NCI-H1436 treated with DMSO at 0.1 percent for 48 hours (cell line): ENCODE measurements at places on chromosomes 13 and 19.

GRCh38 chr13:103287659-103288058, 221.4 kb upstream of the SLC10A2 start:
- DNase-seq = no peak

- DNase-seq = no peak
These were observed 207.4 kb downstream of the COG6 start for GRCh38 chr13:39862900-39863299.

DNA sequence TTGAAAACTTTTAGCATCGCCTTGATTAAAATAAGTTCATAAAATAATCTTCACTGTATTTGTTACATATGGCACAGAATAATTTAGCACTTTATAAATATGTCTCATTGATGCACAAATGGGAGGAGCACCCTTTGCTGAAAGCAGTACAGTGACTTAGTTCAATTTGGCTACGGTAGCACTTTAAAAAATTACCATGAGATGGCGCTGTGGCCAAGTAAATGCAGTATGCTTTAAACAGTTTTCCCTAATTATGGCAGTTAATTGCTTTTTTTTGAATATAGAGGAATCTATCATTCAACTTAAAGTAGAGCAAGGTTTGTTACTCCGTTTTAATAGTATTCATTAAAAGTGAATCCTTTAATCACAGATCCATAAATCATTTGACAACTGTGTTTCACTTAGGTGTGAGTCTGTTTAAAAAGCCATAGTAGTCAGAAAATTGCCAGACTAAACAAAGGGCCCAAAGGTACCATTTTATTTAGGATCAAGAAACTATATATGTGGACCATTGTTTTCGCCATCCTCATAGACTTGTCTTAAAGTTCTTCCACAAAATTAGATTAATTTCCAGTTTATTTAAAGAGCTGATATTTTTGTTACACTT, 34.7 kb upstream of the ESD start:
- DNase-seq = no peak

DNA sequence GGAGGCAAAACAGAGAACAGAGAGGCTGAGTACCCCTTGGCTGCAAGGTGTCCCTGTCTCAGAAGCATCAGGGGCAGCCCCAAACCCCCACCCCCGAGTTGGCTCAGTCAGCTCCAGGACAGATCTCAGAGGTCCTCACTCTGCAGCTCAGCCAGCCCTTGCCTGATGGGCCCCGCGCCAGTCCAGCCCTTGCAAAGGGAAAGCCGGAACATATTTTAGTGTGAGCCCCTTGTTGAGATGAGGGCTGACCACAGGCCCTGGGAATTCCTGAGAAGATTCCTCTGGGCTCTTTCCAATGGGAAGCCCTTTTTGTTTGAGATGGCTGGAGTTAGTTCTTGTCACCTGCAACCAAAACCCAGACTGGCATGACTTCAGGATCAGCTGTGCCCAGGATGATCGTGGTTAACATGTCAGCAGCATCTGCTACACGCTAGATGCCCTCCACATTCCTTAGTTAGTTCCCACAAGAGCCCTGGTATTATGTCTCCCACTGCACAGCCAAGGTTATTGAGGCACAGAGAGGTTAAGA, 33.9 kb upstream of the CCNE1 start:
- DNase-seq = no peak

GRCh38 chr19:40862785-40863184, 12.5 kb upstream of the CYP2A6 start:
- no peak for DNase-seq

DNA sequence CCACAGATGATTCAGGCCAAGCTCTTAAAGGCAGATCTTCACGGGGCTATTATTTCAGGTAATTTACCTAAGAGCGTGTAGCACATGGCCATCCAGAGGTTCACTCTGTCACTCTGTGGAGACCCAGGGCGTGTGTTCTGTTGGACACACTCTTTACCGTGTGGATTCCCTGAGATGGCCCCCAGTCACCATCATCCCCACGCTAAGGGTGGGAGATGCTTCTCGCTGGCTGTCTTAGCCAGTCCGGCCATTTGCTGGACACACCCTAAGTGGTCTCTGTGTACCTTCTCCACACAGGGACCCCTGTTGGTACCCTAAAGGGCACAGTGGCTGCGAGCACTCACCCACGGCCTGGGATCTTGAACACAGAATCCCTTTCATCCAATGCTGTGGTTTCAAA, 6.0 kb downstream of the POP4 start:
- no peak for DNase-seq

DNA sequence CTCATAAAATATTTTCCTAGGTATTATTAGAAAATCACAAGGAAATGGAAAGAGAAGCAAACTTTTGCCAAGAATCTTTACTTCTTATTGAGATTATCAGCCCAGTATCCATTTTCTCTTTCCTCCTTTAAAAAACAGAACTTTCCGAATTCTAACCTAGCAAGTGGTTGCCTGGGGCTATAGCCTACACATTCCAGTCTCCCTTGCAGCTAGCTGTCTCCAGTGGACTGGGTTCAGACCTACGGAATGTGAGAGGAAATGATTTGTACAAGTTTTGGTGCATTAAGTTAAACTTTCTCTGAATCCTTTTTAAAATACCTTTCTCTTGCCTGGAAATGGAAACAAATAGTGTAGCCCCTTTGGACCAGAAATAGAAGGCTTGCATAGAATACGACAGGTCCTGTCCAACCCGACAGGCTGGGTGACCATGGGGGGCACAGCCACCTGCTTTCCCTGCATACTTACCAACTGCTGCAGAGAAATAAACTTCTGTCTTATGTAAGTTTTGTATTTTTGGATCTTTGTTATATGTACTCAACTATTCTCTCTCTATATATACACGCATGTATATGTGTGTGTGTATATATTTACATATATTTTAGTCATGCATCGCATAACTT, 185.9 kb downstream of the NALCN start:
- DNase-seq = no peak

GRCh38 chr13:26400545-26400944, 146.6 kb downstream of the CDK8 start:
- no peak for DNase-seq

GRCh38 chr19:50167314-50167721, 4.2 kb upstream of the IZUMO2 start:
- no peak for DNase-seq

GRCh38 chr19:32104850-32105235, 240.6 kb upstream of the ZNF507 start:
- no peak for DNase-seq

DNA sequence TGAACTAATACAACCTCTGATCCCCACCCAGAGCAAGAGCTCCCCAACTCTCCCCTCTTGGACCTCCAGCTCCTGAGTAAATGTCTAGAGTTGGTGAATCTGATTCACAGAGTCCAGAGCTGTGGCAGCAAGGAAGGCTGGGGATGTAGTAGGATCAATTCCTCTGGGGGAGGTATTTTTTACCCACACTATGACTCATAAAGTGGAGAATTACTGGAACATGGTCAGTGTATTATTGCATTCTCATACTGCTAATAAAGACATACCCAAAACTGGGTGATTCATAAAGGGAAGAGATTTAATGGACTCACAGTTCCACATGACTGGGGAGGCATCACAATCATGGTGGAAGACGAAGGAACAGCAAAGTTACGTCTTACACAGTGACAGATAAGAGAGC, 496.7 kb downstream of the EFNB2 start:
- DNase-seq = no peak

GRCh38 chr13:99132295-99132835, 68.3 kb upstream of the UBAC2 start:
- no peak for DNase-seq

DNA sequence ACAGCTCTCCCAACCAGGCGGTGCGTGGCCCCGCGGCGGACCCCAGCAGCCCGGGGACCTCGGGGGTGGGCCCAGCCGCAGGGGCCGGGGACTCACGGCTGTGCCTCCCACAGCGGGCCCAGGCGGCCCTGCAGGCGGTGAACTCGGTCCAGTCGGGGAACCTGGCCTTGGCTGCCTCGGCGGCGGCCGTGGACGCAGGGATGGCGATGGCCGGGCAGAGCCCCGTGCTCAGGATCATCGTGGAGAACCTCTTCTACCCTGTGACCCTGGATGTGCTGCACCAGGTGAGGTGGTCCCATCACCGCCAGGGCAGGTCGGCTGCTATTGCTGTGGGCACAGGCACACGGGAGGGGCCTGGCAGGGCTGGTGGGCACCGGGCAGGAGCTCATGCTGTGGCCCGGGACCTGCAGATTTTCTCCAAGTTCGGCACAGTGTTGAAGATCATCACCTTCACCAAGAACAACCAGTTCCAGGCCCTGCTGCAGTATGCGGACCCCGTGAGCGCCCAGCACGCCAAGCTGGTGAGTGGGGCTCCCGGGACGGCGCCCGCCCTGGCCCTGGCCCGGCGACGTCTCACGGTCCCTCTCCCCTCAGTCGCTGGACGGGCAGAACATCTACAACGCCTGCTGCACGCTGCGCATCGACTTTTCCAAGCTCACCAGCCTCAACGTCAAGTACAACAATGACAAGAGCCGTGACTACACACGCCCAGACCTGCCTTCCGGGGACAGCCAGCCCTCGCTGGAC, 7.3 kb downstream of the PTBP1 start:
- no peak for DNase-seq

DNA sequence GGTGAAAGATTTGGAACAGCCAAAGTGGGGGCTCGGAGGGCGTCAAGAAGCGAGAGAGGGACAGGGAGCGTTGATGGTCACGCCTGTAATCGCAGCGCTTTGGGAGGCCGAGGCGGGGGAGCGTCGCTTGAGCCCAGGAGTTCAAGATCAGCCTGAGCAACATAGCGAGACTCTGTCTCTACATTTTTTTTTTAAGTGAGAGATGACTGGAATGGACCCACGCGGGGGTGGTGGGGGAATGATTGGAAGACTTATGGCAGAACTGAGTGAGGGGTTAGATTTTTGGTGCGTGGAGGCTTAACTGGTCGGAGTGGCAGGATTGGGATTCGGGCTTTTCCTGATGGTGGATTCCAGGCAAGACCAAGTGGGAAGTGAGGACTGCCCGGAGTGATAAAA, 725 bp downstream of the PSMD8 start:
- DNase-seq = no peak

DNA sequence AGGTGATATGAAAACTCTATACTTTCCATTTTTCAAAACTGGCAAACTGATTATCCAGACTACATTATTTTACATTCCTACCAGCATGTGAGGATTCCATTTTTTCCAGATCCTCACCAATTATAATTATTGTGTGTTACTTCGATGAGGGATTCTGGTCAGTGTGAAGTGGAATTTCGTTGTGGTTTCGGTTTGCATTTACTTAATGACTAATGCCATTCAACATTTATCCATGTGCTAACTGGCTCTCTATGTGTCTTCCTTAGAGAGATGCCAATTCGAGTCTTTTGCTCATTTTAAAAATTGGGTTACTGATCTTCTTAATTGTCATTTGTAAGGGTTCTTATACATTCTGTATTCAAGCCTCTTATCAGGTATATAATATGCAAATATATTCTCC, 1551.3 kb upstream of the MIR17HG start:
- DNase-seq = no peak

GRCh38 chr19:18481505-18482222, 40.2 kb downstream of the ELL start:
- DNase-seq = no peak

- DNase-seq = no peak
These were observed 10.1 kb downstream of the NOSIP start for GRCh38 chr19:49570138-49570856.
